HFFc6 (cell line): ENCODE measurements at places on chromosomes 5 and 9. TPM values are rescaled to one million over a fixed set of nuclear protein-coding genes. Genes with fewer than 3 reads are reported as not detected.

DNA sequence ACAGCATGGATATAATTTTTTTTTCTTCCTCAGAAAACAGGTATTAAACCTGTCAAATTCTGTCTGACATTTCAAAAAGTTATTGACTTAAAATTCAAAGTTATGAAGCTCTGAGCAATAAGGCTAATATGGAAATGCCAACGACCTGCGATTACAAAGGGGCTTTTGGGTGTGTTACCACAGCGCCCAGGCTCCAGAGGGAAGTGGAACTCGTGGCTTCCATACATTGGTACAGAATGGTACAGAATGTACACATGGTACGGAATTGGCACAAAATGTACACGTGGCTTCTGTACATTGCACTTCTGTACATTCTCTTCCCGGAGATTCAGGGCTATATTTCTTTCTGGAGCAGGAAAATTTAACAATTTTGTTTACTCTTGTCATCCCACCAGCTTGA lies 225.1 kb upstream of the TBCA start:
- no peaks in the 10 kb centered on the region for H3K27me3 ChIP-seq
- peaks cover 17% of the 10 kb centered on the region for H3K4me1 ChIP-seq
- no peak overlapping the region for H3K27ac ChIP-seq
- no peak overlapping the region for H3K4me3 ChIP-seq
- no peak for DNase-seq

GRCh38 chr9:126112135-126112720 lies 214.4 kb upstream of the MVB12B start:
- H3K4me1 ChIP-seq: no peaks in the 10 kb centered on the region
- no peak for DNase-seq
- H3K27ac ChIP-seq: no peak overlapping the region
- H3K27me3 ChIP-seq: peaks cover 58% of the 10 kb centered on the region
- H3K36me3 ChIP-seq: no peaks in the 10 kb centered on the region

DNA sequence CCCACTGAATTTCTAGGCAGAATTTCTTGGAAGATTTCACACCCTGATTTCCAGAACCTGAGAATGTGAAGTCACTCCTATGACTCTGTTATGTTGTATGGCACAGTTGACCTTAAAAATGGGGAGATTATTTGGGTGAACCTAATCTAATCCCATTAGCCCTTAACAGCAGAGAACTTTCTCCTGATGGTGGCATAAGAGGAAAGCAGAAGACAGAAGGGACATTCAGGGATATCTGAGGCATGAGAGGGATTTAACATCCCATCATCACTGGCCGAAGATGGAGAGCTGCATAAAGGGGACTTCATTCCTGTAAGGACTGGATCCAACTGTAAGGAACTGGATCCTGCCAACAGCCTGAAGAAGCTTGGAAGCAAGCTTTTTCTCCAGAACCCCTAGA lies 119.2 kb downstream of the ZNF622 start:
- no peak overlapping the region for H3K4me3 ChIP-seq
- no peak overlapping the region for H3K27ac ChIP-seq
- H3K36me3 ChIP-seq: no peaks in the 10 kb centered on the region

GRCh38 chr5:177455661-177456590 lies 9.3 kb downstream of the PRR7 start:
- peaks cover 14% of the 10 kb centered on the region for H3K36me3 ChIP-seq
- H3K27ac ChIP-seq: peak overlapping the region; percentile 72
- H3K4me3 ChIP-seq: peak overlapping the region; percentile 75
- peaks cover 16% of the 10 kb centered on the region for H3K4me1 ChIP-seq

DNA sequence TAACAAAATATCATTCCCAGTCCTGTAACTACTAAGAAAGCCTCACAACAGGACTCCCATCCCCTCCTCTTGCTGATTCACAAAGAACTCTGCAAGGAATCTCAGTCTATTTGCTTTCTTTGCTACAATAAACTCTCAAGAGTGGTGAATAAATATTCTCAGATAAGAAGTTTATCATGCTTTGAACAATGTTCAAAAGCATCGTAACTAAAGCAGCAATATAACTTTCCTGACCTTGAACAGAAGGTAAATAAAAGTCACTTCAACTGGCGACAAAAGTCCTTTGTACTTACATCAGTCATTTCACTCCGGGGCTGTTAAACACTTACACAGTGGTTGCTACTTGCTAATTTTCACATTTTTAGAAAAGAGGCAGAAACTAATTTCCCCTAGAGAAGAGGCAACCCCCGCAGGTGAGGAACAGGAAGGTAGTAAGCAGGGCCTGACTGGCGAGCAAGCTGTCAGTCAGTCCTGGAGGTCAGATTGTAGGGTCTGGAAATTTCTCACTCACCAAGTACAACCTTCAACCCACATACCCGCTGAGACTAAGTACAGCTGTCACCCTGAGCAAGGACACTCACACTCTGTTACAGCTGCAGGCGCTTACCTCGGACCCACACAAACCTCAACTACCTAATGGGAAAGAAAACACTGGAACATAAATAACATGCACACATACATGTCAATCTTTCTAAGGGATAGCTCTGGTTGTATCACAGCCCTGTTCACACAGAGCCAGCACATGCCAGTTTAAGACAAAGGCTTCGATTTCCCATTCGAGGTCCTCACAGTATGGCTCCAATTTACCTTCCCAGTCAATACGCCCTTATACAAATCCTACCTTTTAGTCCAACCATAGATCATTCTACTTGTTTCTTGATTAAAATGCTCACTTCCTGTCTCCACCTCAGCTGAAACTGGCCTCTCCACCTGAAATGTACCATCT lies 104.6 kb upstream of the RETREG1 start:
- DNase-seq: no peak
- peaks cover 30% of the 10 kb centered on the region for H3K36me3 ChIP-seq
- peaks cover 3% of the 10 kb centered on the region for H3K4me1 ChIP-seq
- H3K27me3 ChIP-seq: peaks cover 9% of the 10 kb centered on the region

GRCh38 chr9:108803428-108804065 lies 52.2 kb downstream of the ACTL7B start:
- no peaks in the 10 kb centered on the region; the same call in none of the 2 replicates for H3K27me3 ChIP-seq
- no peaks in the 10 kb centered on the region for H3K4me1 ChIP-seq
- H3K36me3 ChIP-seq: no peaks in the 10 kb centered on the region
- H3K27ac ChIP-seq: no peak overlapping the region
- H3K4me3 ChIP-seq: no peak overlapping the region
- no peak for DNase-seq

DNA sequence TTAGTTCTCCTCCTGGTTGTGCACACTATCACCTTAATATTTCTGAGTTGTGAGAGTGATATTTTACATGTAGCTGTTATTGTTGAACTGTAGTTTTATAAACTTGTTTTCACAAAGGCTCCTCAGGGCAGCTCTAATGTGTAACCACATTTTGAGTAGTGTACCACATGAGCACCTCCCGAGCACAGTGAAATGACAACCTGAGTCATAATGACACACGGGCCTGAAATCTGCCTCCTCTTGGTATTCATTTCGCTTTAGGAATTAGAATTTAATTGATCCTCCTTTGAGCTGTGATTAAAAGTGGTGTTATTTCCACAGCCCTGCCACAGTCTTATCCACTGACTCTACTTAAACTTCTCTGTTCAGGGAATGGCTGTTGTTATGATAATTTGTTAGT lies 7.9 kb downstream of the MTRR start:
- H3K27ac ChIP-seq: peak overlapping the region; percentile 64
- peaks cover 31% of the 10 kb centered on the region for H3K36me3 ChIP-seq
- DNase-seq: peak; percentile 72
- no peak overlapping the region for H3K4me3 ChIP-seq

DNA sequence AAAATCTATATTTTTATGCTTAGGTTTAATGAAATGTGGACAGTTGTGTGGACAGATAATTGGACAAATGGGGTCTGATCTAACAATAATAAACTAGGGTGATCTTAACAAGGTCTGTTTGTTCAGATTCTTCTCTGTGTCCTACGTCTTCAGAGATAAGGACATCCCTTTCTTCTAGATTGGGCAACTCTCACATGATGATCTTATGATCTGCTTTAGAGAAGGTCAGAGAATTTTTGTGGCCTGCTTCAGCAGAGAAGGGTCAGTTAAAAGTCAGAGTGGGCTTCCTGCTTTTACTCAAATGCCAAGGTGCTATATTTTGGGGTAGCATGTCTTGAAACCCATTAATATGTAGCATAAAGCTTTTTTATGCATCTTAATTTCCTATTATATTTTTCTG lies 63.8 kb upstream of the RGMB start:
- peaks cover 3% of the 10 kb centered on the region; the same call in 1 of the 2 replicates for H3K27me3 ChIP-seq
- no peak overlapping the region for H3K4me3 ChIP-seq
- H3K27ac ChIP-seq: no peak overlapping the region
- DNase-seq: no peak

- peaks cover 35% of the 10 kb centered on the region for H3K4me1 ChIP-seq
- DNase-seq: peak; percentile 76
- peak overlapping the region; percentile 99 for H3K27ac ChIP-seq
Observed at GRCh38 chr9:129174724-129175514, 3.1 kb downstream of the IER5L start.

DNA sequence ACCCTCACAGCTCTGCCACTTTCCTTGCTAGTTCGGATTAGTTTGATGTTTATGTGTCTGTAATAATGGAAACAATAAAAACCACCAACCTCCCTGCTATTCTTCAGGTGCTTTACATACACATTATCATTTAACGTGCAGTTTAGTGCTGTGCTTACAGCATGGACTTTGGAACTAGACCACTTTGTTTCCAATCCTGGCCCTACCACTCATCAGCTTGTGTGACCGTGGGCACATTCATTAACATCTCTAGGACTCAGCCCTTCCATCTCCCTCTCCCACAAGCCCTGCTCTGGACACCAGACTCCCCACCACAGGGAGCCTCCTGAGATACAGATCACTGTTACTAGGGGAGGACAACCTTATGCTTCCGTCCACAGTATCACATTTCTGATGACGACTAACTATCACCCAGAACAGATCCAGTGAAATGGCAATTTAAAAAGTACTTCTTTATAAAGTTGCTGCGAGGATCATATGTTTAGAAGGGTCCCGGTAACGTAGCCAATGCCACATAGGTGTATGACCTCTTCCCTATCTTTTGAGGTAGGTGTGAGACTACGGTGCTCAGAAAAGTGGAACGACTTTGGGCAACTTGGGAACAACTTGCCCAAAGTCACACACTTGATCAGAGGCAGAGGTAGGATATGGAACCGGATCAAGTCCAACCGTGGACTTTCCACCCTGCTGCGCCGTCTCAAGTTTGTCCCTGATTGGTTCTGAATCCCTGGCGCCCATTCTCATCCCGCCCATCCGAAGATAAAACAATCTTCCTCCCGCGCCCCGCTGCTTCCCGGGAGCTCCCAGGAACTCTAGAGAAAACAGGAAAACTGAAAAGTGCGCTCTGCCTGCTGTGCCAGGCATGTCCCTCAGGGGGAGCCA lies 132.4 kb upstream of the NIPBL start:
- peak; percentile 57 for DNase-seq
- H3K27me3 ChIP-seq: peaks cover 16% of the 10 kb centered on the region
- peaks cover 22% of the 10 kb centered on the region for H3K4me1 ChIP-seq

DNA sequence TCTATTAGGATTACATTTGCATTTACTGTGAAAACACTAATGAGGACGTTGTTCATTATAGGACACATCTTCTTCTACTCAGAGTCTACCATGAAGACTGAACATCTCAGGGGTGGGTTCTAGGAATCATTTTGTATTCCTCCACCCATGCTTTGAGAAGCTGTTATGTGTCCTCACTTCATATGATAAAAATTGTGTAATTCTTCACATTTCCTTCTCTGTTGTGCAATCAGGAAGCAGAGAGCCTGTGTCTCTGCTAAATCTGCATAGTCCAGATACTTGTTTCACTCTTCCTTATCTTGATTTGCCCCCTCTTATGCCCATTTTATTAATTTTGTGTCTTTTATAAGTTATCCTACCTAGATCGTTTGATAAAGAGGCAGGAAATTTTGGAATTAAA lies 97.8 kb upstream of the IQGAP2 start:
- no peak overlapping the region for H3K4me3 ChIP-seq
- H3K27ac ChIP-seq: no peak overlapping the region
- DNase-seq: no peak

DNA sequence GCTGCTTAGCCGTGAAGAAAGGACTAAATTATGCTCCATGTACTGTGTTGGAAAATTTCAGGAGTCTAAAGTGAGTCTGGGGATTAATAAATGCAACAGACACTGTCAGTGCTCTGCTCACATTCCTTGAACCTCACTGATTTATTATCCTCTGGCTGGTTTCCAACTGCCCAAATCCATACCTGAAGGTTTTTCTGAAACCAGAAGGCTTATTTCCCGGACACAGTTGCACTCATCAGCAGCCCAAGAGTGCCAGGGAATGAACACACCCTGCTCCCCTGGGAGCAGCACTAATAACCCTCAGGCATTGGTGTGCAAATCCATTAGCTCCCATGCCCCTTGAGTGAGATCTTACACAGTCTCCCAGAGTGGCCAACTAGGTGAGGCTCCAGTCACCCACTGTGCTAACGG lies 38.7 kb downstream of the F2R start:
- H3K36me3 ChIP-seq: no peaks in the 10 kb centered on the region
- no peak overlapping the region for H3K27ac ChIP-seq
- H3K27me3 ChIP-seq: peaks cover 8% of the 10 kb centered on the region
- H3K4me3 ChIP-seq: no peak overlapping the region
- H3K4me1 ChIP-seq: no peaks in the 10 kb centered on the region

DNA sequence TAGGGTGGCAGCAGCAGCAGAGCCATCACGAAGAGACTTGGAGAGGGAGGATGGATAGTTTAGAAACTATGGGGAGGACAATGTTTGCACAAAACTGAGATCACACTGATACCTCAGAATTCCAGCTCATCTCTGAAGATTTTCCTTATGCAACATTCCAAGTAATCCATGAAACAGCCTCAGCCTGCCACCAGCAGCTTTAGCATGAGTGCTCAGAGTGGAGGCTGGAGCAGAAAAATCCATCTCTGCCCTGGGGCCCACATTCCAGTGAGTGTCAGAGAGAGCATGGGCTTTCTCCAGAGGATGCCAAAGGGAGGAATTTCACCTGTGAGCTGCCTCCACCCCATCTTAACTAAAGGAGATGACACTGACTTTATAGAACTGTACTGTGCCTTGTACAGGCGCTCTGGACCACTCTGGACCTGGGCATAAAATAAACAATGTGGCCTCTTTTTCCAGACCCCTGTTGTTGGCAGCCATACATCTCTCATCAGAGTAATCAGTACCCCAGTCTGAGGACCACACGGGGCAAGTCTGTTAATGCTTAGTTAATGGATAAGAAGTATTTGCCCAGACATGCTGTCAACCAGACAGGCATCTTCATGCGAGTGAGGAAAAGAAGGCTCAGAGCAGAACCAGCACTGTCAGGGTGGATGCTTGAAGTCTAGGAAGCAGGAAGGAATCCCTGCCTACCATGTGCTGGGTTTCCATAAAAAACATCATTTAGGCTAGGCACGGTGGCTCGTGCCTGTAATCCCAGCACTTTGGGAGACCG lies 440.9 kb downstream of the ENC1 start:
- no peaks in the 10 kb centered on the region; the same call in 1 of the 2 replicates for H3K36me3 ChIP-seq
- peaks cover 2% of the 10 kb centered on the region for H3K27me3 ChIP-seq
- H3K4me1 ChIP-seq: peaks cover 39% of the 10 kb centered on the region

The CD274 gene
- 9.6 to 15.9 TPM (median 11.9 TPM) in 3 replicates for total RNA-seq

The P4HA2 gene
- total RNA-seq: 144 to 198 TPM (median 187 TPM) in 3 replicates

The PAEP gene
- total RNA-seq: not detected in 3 replicates

The TAF1L gene
- total RNA-seq: 0.02 TPM in 1 of 3 replicates, not detected in the others

The PAX5 gene
- total RNA-seq: not detected in 2 replicates

The SRD5A1 gene
- 25.4 to 28.4 TPM (median 27.5 TPM) in 3 replicates for total RNA-seq
